NK-92 treated with Interleukin-12 subunit alpha and Interleukin-12 subunit beta, amount 100 ng/mL, for 24 hours (cell line): ENCODE measurements at places on chromosomes 12 and 14.

DNA sequence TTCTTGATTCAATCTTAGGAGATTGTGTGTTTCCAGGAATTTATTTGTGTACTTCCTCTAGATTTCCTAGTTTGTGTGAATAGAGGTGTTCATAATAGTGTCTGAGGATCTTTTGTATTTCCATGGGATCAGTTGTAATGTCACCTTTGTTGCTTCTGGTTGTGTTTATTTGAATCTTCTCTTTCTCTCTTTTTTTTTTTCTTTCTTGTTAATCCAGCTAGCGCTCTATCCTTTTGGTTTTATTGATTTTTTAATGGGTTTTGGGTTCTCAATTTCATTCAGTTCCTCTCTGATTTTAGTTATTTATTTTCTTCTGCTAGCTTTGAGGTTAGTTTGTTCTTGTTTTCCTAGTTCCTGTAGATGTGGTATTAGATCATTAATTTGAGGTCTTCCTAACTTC lies 242.5 kb downstream of the SEC23A start:
- no peak for DNase-seq

DNA sequence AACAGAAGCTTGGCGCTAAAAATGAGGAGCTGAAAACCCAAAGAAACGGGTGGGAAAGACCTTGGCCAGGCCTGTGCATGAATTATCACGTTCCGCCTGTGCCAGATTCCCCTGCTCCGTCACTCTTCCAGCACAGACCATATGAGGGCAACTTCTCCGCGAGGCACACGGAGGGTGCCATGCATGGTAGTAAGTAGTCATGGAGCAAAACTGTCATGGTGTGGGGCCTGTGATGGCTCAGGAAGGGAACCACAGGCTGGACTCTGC lies 148.2 kb downstream of the ANO2 start:
- DNase-seq, result no peak

GRCh38 chr12:47616440-47616839 lies 89.4 kb downstream of the RPAP3 start:
- no peak for DNase-seq

DNA sequence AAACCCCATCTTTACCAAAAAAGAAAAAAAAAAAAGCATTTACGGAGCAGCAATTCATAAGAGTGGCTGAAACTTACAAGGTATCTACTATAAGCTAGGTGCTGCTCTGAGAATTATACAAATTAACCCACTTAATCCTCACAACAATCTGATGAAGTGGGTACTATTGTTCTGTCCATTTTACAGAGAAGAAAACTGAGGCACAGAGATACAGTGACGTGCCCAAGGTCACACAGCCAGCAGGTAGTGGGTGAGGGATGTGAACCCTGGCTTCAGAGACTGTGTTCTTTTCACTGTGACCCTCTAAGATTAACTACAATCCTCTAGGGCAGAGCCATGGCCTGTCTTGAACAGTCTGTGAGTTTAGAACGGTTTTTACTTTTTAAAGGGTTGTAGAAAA lies 3.3 kb downstream of the DDX54 start:
- no peak for DNase-seq

DNA sequence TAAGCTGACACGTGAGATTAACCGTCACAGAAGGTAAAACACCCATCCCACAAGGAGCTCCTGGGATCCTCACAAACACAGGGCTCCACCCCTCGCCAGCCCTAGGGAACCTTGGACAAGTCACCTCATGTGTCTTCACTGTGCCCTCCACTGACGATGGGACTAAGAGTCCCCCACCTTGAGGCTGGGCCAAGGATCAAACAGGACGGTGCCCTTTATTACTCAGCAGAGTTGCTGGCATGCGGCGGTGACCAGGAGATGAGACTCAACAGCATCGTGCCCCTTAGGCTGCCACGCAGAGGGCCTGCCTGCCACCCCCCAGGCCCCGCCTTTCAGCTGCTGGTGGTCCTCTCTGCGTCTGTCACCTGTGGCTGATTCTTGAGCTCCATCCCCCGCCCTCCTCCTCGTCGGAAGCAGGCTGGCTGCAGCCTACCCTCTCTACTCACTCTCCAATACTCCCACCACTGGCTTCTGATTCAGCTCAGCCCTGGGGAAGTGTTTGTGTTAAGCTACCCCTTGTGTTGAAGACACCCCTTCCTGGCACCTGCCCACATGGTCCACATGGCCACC lies 105.2 kb downstream of the DICER1 start:
- DNase-seq, result no peak

GRCh38 chr14:103697206-103697602 lies 18.0 kb downstream of the XRCC3 start:
- no peak for DNase-seq

DNA sequence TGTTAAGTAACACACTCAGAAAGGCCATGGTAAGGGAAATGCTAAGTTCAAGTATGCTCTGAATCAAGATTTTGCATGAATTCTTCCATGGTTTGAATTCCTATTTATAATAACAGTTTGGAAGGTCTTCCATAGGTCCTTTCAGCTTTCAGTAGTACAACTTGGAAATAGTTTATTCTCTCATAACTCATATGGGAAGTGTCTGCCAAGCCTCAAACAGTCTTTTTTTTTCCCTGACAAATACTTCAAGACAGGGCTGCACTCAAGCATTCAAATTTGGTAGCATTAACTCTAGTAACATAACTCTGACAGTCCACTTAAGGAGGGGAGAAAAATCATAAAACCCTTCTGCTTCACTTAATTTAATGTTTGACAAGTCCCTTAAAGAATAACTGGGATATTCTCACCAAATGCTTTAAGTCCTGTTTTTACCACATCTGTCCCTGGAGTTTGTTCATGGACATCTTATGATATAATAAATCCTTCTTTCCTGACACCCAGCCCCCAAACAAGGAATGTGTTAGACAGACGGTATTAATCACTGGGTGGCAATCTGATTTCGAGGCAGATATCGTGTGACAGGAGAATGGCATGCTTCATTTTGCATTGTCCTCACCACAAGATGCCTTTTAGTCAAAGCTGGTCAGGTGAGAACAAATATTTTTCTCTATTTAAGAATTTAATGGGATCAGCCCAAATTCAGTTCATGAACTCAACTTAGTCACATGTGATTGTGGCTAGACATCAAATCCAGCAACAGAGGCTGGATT lies 165.7 kb downstream of the BMP4 start:
- no peak for DNase-seq

GRCh38 chr14:102373110-102373509 lies 10.4 kb downstream of the TECPR2 start:
- no peak for DNase-seq

DNA sequence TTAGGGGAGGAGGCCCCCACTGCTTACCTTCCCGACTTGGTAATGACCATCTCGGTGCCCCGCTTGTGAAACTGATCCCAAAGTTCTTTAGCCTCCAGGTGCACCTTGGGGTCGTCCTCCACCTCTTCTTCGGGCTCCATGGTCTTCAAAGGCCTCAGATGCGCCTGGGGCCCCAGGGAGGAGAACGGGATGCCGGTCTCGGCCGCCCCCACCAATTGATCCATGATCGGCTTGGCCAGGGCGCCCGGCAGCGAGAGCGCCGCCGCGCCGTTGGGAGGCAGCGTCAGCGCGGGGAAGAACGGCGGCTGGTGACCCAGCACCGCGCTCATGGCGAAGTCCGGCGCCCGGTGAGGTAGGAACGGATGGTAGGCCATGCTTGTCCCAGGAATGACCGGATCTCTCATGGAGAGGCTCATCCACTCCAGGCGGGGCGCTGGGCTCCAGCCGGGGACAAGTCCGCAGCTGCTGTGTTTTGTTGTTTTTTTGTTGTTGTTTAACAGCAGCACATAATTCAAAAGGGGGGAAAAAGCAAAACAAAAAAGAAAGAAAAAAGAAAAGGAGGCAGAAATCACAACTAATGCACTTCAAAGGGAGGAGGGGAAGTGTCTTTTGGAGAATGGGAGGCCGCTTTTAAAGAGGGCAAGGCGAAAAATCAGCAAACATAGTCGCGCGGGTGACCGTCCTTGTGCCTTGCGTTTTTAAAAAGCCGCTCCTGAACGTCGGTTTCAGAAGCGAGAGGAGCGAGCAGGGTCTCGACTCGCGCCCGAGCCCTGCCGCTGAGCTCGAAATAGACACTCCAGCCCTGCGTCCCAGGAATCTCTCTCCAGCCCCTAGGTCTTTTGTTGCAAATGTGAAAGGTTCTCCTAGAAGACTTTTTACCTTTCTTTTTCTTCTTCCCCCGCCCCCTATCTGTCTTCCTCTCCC lies 928 bp downstream of the TBX3 start:
- DNase-seq, result no peak

DNA sequence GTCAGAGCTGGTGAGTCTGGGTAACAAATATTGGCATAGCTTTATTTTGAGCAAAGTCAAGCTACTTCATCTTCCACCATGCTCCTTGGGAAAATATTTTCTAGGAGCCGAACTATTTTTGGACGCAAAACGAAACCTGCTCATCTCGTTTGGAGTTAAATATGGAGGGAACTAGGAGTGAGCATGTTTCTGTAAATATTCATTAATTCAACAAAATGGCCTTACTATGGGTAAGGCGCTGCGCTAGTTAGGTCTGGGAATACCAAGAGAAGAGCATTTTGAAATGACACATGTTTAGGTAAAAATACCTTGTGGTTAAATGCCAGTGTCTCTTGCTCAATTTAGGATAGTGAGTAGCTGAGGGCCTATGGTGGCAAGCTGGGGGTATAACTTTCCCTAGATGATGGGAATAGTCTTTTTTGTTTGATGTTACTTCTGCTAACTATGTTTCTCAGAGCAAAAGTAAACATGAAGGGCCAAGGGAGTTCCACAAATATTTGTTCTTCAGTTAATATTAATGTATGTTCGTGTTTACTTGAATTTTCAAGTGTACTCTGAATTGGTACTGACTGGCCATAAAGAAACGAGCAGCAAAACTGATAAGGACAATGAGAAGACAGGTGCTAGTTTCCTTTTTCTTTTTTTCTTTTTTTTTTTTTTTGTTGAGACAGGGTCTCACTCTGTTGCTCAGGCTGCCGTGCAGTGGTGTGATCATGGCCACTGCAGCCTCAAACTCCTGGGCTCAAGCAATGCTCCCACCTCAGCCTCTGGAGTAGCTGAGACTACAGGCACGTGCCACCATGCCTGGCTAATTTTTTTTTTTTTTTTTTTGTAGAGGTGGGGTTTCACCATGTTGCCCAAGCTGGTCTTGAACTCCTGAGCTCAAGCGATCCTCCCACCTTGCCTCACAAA lies 77.7 kb downstream of the MAP1LC3B2 start:
- DNase-seq, result no peak

DNA sequence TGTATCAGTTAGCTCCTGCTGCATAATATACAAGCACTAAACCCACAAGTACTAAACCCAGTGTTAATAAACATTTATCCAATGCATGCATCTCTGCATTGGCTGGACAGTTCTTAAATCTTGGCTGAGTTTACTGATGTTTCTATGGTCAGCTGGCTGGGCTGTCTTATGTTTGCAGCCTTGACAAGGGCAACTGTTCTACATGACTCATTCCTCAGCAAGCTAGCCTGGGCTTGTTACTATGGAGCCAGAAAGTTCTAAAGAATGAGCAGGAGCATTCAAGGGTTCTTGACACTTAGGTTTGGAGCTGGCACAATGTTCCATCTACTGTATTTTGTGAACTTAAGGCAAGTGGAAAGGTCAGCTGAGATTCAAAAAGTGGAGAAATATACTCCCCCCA lies 199.1 kb downstream of the GLT1D1 start:
- DNase-seq, result no peak

- no peak for DNase-seq
Measured at GRCh38 chr14:55448141-55448614, 7.8 kb upstream of the TBPL2 start.

DNA sequence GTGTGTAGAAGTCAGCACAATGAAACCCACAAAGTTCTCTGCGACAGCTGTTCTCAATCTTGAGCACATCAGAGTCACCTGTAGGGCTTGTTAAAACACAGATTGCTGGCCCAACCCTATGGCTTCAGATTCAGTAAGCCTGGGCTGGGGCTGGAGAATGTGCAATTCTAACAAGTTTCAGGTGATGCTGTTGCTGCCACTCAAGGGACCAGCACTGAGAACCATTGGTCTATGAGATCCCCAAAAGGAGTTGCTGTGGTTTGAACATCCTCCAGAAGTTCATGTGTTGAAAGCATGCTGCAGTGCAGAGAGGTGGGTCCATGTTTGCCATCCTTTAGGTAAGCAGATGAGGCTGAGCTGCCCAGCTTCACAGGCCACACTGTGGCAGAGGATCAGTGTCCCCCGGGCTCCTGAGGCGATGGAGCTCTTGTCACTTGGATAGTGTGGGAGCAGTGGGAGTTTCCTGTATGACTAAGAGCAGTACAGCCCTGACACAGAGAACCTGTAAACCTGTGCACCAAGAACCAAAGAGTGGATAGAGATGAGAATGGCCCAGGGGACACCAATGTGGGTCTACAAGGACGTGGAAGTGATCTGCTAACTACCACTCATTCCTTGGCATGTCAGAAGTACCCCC lies 8.0 kb upstream of the RTRAF start:
- DNase-seq, result no peak

- DNase-seq, result no peak
Measured at GRCh38 chr12:76055393-76055792, 23.8 kb upstream of the PHLDA1 start.

DNA sequence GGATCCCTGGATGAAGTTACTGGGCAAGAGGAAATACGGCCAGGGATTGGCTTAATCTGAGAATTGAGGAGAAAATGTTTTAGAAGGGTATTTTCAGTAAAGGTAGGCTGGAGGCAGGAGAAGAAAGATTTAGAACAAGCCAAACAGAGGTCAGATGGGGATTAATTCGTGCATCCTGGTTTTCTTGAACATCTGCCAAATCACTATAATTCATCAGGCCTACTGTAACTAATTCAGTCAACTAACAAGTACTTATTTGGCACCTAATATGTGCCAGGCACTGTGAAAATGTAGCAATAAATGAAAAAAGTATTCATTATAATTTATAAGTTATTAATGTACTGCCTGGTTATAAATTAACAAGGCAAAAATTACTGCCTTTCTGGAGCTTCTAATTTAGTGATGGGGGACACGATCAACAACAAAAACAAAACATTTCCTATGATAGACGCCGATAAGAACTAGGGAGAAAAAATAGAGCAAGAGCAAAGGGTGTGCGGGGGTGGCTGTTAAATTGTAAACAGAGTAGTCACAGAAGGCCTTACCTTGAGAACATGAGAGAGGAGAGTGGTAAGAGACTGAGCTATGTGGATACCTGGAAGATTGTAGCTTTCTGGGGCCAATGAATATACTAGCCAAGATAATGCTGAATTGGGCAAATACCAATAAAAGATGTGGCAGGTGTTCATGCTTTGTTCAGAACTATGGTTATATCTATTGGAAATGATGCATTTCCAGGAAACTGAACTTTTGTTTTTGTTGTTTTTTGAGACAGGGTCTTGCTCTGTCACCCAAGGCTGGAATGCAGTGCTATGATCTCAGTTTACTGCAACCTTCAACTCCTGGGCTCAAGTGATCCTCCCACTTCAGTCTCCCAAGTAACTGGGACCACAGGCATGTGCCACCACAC lies 34.0 kb downstream of the DUSP16 start:
- no peak for DNase-seq

GRCh38 chr14:38199739-38200138 lies 8.0 kb upstream of the SSTR1 start:
- no peak for DNase-seq

- DNase-seq, result no peak
Measured at GRCh38 chr14:59090572-59090971, 97.9 kb upstream of the DAAM1 start.

- DNase-seq, result no peak
Measured at GRCh38 chr12:48160807-48161206, 3.5 kb upstream of the ASB8 start.

GRCh38 chr14:66311058-66311457 lies 175.1 kb upstream of the CCDC196 start:
- no peak for DNase-seq
